Aorta (tissue), 5 donors: ENCODE measurements at places on chromosomes 7 and 10. TPM values are rescaled to one million over a fixed set of nuclear protein-coding genes. Genes with fewer than 3 reads are reported as not detected.

The POU6F2 gene
- polyA plus RNA-seq, result 0.38 TPM

The PRSS37 gene
- not detected for polyA plus RNA-seq

The BMI1 gene
- 61.4 TPM for polyA plus RNA-seq

The ZNF277 gene
- 17.8 TPM for polyA plus RNA-seq

The PTN gene
- polyA plus RNA-seq, result 17.7 TPM

The CAV1 gene
- polyA plus RNA-seq, result 133 TPM

The EN2 gene
- not detected for polyA plus RNA-seq

The CPN1 gene
- polyA plus RNA-seq, result not detected

The NODAL gene
- not detected for polyA plus RNA-seq

The HMX2 gene
- not detected for polyA plus RNA-seq

The SPDYE16 gene
- polyA plus RNA-seq, result 0.61 TPM

The VWA2 gene
- not detected for polyA plus RNA-seq

The BTBD16 gene
- not detected for polyA plus RNA-seq

The MMD2 gene
- not detected for polyA plus RNA-seq

The DDC gene
- polyA plus RNA-seq, result 49.6 TPM

The PAX2 gene
- polyA plus RNA-seq, result not detected

The CHPF2 gene
- polyA plus RNA-seq, result 7.8 TPM

The CSGALNACT2 gene
- 18.2 TPM for polyA plus RNA-seq

The PAOX gene
- 2.1 TPM for polyA plus RNA-seq

The CALY gene
- not detected for polyA plus RNA-seq

The SPAG6 gene
- not detected for polyA plus RNA-seq

The ODAD2 gene
- polyA plus RNA-seq, result 0.64 TPM

The ZEB1 gene
- 36.8 TPM for polyA plus RNA-seq

The CHST12 gene
- 2.9 TPM for polyA plus RNA-seq

The ANKRD61 gene
- not detected for polyA plus RNA-seq

The FLNC gene
- 7.8 TPM for polyA plus RNA-seq

The MRLN gene
- polyA plus RNA-seq, result not detected

The MLXIPL gene
- 0.23 TPM for polyA plus RNA-seq

The ZCWPW1 gene
- 4.0 TPM for polyA plus RNA-seq

The CDNF gene
- 1.3 TPM for polyA plus RNA-seq

The EFCAB10 gene
- polyA plus RNA-seq, result not detected

The THNSL1 gene
- polyA plus RNA-seq, result 1.5 TPM

The GDF2 gene
- not detected for polyA plus RNA-seq

The PHKG1 gene
- polyA plus RNA-seq, result 20.5 TPM

The ATOH7 gene
- polyA plus RNA-seq, result not detected

The LRIT1 gene
- not detected for polyA plus RNA-seq

The PMPCB gene
- 70.8 TPM for polyA plus RNA-seq

The EPO gene
- polyA plus RNA-seq, result not detected

The MEST gene
- polyA plus RNA-seq, result 2.7 TPM

The NPC1L1 gene
- polyA plus RNA-seq, result 0.79 TPM

The ZNF736 gene
- 5.1 TPM for polyA plus RNA-seq
